Activated CD4-positive, alpha-beta T cell treated with anti-CD3 and anti-CD28 coated beads for 4 hours (primary cell): ENCODE measurements at places on chromosomes 7 and 10.

DNA sequence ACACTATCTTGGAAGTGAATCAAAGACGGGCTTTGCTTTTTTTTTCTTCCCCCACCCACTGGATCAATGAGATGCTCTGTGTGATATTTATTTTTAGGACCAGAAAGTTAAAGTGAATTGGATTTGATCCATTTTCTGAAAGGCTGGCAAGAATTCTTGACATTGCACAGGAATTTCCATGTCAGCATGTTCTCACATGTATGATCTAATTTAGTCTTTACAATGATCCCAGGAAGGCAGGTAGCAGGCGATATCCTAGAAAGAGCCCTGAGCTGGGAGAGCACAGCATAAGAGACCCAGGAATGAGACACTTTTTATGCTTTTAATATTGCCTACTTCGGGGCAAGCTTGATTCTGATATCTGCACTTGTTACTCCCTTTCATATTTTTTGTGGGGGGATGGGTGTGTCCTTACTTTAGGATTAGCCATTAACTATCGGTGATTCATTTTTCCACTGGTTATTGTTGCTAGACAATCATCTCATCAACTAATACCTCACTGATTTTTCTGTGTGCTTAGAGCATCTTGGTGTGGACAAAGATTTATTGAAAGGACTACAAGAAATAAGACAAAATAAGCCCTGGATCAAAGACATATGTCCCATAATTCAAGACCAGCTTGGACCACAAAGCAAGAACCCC, 58.1 kb downstream of the NRP1 start:
- no peak for DNase-seq

GRCh38 chr7:50268990-50269389, 35.5 kb upstream of the IKZF1 start:
- no peak for DNase-seq

- DNase-seq = no peak
Measured at GRCh38 chr10:12716042-12716441, 285.5 kb downstream of the CCDC3 start.

DNA sequence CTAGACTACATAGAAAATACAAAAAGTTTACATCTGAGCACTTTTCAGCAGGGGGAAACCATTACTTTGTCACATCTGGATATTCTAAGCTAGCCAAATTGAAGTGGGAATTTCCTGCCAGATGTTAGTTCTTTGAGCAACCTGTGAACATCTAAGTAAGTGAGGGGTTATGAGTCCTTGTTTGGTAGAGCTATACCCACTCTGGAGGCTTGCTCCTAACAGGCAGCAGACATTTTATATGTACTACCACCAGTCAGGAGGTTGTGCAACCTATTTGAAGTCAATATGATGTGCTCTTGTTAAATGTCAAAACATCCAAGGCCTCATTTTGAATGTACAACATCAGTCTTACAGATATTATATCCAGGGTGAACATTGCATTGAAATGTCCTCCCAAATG, 143.3 kb upstream of the KAT6B start:
- DNase-seq = no peak

DNA sequence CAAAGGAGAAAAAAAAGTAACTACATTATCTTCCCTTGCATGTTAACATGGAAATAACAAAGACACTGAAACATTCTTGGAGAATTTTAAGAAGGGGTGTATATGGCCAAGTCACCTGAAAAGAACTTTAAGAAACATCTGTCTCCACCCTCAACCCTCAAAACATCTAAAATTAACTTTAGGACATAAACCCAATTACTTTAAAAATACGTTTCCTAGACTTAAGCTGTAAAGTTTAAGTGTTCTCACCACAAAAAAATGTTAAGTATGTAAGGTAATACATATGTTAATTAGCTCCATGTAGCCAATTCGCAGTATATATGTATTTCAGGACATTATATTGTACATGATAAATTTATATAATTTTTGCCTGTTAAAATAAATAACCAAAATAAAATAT, 71.1 kb upstream of the GLCCI1 start:
- DNase-seq = no peak

DNA sequence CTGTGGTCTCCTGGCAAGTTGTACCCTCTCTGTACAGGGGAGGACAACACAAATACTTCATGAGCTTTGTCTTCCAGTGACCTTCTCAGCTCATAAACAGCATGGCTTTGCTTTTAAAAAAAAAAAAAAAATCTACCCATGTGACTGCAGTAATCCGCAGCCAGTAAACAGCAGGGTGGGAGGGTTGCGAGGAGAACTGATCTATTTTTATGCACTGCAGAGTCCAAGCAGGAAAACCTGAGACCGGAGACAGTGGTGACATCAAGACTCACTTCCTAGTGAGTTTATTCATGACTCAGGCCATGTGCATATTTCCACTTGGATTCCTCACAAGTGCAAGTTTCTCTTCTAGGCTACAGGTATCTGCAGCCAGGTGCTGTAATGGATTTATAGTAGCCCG, 127.9 kb downstream of the NRF1 start:
- no peak for DNase-seq

DNA sequence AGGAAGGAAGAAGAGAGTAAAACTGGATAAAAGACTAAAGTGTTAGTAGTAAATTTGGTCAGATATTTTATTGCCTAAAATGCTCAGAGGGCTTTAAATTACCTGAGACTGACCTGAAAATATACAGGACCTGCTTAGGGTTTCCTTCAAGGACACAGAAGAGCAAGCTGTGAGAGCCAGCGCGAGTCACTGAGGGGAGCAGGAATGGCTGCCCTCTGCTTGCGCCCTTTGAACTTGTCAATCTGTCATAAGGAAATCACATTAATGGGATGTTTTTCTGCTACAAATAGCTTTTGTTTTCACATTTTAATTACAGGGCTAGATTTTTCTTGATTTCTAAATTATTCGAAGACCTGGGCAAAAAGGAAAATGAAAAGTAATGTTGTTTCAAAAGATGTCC, 26.9 kb downstream of the DNAJB9 start:
- DNase-seq = no peak

DNA sequence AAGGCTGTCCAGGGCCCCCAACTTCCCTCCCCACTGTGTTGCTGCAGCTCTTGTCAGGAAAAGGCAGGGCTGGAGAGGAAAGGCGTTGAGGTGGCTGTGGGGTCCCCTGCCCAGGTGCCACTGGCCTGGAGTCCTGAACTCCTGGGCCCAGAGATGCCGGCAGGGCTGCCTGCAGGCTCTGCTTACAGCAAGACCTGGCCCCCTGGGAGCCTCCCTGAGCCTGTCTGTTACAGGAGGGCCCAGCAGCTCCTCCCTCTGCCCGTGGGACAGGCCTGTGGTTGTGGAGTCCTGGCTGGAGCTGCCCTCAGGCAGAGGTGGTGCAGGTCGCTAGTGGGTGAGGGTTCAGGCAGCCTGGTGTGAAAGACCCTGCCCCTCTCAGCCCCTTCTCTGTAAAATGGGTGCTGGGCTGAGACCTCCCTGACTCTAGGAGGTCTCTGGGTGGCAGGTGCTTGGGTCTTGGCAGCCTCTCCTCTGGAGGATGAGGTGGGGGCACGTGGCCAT, 9.9 kb downstream of the ANTXRL start:
- DNase-seq = no peak

DNA sequence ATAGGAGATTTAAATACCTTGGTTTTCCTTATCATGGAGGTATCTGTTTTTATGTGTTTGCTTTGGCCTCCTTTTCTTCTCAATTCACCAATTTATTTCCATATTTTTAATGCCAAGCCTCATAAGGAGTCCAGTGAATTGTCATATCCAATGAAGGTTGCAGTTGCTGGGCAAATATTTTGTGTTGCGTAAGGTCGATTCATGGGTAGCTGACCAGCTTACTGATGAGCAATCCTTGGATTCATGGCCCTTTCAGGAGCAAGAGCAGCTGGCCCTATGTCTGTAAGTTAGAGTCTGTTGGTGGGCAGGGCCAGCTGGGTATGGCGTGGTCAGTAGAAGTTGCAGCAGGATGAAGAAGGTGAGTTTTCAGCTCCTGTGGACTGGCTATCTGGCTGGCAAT, 182.9 kb downstream of the PFKFB3 start:
- no peak for DNase-seq

GRCh38 chr10:82308641-82309040, 433.6 kb downstream of the NRG3 start:
- no peak for DNase-seq

DNA sequence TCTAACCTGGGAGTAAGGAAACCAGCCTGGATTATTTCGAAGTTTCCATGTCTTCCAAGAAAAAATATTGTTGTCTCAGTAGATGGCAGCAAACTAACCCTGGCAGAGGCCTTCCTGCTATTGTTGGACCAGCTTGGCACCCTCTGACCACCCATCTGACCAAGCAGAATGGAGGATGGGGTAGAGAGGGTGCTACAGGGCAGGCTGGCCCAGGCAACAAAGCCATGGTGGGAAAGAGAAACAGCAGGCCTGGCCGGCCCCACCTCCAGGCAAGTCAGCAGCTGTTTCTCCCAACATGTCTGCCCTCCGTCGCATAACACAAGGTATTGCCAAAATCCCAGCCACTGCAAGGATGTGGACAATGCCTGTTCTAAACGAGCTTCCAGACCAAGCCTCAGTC, 95.0 kb downstream of the FAM53B start:
- DNase-seq = no peak

- no peak for DNase-seq
Measured at GRCh38 chr7:105473163-105473562, 48.9 kb downstream of the PUS7 start.

DNA sequence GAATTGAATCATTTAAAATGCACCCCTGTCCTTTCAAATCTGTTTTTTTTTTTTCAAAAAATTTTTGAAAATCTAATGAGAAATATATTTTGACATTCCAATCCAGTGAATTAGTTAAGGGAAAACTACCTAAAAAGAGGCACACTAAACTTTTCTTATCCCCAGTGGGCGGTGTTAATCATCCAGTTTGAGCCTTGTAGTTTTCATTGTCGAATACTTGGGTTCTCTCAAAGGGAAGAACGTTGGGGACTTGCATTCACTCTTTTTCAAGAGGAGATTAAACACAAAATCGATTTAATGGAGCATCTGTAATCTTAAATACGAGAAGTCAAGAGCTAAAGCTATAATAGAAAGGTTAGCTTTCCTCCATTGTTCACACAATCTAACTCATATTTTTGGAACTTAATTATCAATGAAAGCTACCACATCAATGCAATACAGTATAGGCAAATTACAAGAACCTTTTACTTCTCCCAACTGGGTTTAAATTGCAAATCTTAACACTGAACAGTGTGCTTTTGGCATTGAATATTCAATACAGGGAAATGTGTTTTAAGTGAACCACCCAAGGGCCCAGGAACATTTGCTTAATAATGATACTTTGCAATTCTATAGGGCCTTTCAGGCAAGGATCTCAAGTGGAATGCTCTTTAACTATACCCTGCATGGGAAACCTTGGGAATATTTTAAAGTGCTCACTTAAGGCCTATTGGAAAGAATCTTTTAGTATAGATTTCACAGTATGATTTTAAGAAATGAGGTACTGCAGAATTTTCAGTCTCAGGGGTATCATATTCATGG, 13.1 kb upstream of the SP8 start:
- no peak for DNase-seq

- DNase-seq = no peak
Measured at GRCh38 chr10:103044942-103045489, 126.9 kb downstream of the CNNM2 start.

DNA sequence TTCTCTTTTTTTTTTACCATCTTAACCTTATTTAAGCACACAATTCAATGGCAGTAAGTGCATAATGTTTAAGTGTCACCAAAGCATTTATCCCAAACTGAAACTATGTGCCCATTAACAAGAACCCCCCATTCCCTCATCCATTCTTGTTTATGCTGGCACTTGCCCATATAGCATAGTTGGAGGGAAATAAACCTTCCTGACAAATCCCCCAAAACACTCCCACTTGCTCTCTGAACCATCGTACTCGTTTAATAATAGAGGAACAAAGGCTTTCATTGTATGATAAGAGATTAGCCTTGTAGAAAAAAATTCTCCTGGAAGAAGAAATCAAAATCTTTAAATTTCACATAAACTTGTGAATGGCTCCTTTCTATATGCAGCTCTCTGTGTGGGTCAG, 26.4 kb upstream of the KCNMA1 start:
- DNase-seq = no peak

GRCh38 chr7:46835556-46835955, 746.4 kb downstream of the TNS3 start:
- DNase-seq = no peak

GRCh38 chr7:94247970-94248369, 146.7 kb upstream of the COL1A2 start:
- DNase-seq = no peak

- no peak for DNase-seq
Measured at GRCh38 chr10:61588770-61589211, 73.9 kb upstream of the CABCOCO1 start.

- no peak for DNase-seq
Measured at GRCh38 chr7:136294977-136295376, 317.8 kb upstream of the MTPN start.

GRCh38 chr7:30363778-30364563, 79.6 kb downstream of the ZNRF2 start:
- DNase-seq = no peak

- no peak for DNase-seq
Measured at GRCh38 chr7:157472311-157473050, 135.7 kb downstream of the DNAJB6 start.

- no peak for DNase-seq
Measured at GRCh38 chr7:37960483-37960882, 40.0 kb downstream of the EPDR1 start.

- DNase-seq = no peak
Measured at GRCh38 chr10:102782673-102783551, 39.2 kb downstream of the WBP1L start.

DNA sequence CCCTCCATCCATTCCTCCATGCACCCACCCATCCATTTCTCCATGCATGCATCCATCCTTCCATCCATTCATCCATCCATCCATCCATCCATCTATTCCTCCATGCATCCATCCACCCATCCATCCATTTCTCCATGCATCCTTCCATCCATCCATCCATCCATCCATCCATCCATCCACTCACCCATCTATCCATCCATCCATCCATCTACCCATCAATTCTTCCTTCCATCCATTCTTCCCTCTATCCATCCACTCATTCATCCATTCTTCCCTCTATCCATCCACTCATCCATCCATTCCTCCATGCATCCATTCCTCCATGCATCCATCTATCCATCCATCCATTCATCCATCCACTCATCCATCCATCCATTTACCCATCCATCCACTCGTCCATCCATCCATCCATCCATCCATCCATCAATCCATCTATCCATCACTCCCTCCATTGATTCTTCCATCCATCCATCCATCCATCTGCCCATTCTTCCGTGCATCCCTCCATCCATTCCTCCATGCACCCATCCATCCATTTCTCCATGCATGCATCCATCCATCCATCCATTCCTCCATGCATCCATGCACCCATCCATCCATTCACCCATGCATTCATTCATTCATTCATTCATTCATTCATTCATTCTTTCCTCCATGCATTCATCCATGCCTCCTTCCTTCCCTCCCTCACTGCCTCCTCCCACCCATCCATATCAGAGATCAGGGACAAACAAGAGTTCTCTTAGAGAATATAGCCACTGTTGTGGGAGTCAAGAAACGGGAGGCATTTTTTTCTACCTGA, 22.2 kb downstream of the ELN start:
- DNase-seq = no peak
